ENCODE measurements at places on chromosomes 5 and 9. TPM values are rescaled to one million over a fixed set of nuclear protein-coding genes. Genes with fewer than 3 reads are reported as not detected.

The TPPP gene
- 0.16 TPM for polyA plus RNA-seq

GRCh38 chr5:10489810-10490426, 48.2 kb downstream of the ROPN1L start:
- DNase-seq, result no peak

GRCh38 chr9:133460405-133461175, 812 bp downstream of the CACFD1 start:
- peak; percentile 13 for DNase-seq

GRCh38 chr5:92635001-92635461, 946.0 kb downstream of the NR2F1-AS1 start:
- DNase-seq, result no peak

DNA sequence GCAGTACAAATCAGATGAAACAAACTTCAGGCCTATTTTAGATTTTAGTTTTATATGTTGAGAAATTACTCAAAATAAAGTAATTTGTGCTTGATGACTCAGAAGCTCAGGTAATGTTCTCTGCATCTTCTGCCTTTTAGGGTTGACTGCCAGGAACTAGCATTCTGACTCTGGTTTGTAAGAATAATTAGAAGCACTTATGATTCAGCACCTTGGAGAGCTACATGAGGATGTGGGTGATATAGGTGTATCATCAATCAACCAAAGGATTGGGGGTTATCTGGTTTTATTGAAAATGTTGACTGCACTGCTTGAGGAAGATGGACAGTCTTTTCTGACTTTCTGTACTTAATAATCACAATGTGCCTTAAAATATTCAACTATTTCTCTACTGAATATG, 118.7 kb upstream of the SGCD start:
- no peak for DNase-seq

The RNF208 gene
- polyA plus RNA-seq, result 1.2 TPM

DNA sequence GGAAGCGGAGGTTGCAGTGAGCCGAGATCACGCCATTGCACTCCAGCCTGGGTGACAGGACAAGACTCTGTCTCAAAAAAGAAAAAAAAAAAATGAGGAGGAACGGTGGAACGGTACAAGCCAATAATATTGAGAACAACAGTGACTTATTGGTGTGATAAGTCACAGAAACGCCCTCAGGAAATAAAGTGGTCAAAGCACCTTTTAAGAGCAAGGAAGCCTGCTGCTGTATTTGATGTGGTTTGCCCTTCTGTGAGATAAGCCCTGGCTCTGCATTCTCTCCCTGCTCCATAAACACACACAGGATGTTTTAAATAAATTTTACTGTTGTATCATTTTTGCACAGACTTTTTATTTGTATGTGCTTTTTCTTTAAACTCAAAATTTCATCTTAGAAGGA, 269.9 kb upstream of the MSX2 start:
- DNase-seq, result no peak

The KIF12 gene
- polyA plus RNA-seq, result 1.7 TPM

DNA sequence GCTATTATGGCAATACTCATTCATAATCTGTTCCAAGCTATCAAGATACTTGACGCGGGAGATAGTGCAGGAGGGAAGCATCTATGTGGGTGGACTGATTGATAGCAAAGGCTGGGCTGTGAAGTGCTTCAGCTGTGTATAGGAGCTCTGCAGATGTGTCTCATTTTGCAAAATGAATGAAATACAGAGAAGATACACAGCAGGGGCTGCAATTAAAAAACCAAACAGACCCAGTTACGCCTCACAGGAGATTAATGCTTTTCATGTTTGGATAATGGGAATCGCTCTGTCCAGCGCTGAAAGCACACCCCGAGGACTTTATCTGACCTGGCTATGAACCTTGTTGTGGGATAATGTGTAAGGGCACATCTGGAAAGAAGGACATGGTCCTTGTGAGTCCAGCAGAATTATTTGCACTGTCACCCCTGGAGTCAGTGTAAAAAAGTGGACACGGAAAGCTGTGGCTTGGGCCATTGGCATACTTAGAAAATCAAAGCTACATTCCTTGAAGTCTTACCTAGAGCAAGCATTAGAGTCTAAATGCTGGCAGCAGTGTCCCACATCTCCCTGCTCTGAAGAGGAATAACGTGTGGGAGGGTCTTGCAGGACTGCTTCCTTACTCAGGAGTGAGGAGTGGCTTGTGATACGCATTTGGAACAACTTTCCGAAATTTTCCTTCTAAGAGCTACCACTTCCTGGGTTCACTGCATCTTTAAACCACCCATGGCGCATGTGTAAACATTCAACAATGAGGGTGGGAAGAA, 2.6 kb downstream of the SH3RF2 start:
- DNase-seq, result no peak

The ARID3C gene
- 0.07 TPM for polyA plus RNA-seq

The PCDHA10 gene
- not detected for polyA plus RNA-seq

GRCh38 chr5:73215891-73216610, 43.1 kb downstream of the TMEM174 start:
- DNase-seq, result peak; percentile 65

Data from foreskin keratinocyte (primary cell).